ENCODE measurements at places on chromosomes 7 and 10.

DNA sequence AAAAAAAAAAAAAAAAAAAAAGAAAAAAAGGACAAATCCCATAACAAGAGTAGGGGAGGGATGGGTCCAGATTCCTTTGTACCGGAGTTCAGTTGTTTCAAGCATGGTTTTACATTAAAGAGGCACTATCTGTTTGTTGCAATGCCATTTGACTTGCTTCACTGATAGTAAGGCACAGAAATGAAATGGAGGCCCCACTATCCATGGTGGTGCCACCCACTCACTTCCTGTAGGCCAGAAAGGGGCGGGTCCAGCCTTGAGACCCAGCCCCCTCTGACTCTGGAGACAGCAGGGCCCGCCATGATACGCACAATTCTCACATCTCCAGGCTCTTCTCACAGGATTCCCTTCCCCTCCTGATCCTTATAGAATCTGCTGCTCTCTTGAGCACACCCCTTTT, 100.0 kb downstream of the CLEC2L start:
- peak; percentile 31 for DNase-seq

GRCh38 chr10:58275908-58276307, 6.9 kb downstream of the CISD1 start:
- DNase-seq, result peak; percentile 46

DNA sequence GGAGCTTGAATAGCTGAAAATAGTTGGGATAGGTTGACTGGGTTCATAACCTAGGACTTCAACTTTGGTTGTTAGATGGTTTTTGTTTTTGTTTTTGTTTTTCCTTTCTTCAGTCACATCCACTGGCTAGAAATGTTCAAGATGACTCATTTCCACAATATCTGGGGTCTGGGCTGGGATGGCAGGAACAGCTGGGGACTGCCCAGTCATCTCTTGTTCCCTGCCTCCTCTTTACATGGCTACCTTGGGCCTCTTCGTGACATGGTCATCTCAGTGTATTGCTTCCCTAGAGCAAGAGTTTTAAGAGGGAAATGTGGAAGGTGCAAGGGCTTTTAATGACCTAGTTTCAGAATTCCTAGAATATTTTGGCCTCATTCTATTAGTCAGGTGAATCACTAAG, 915.8 kb downstream of the XPNPEP1 start:
- DNase-seq, result no peak

GRCh38 chr7:46230990-46231305, 309.9 kb upstream of the IGFBP3 start:
- no peak for DNase-seq

- no peak for DNase-seq
These were observed 64.2 kb downstream of the NKX6-2 start for GRCh38 chr10:132721725-132722124.

DNA sequence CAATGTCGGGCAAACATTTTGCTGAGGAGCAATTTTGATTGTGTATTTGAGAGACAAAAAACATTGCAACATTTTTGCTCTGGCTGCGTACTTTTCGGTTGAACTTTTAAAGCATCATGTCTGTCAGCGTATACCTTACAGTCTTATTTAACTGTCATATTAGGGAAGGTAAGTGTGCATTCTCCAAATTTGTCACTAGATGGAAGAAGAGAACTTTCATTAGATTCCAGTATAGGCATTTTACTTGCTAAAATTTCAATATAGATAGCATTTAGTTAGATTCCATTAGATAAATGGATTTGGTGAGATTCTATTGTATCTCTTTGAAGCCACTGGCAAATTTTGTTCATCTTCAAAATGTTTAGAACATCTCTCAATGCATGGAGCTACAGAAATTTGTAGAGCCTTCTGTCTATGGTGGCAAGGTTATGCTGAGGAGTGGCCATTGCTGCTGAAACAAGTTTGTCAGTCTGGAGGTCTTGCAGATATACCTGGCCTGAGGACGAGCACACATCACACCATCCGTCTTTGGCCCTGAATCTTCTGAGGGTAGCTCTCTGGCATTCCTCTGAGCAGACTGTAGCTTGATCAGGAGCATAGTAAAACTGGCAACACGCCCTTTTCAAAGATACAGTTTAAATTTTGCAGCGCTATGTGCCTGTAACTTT, 437.5 kb upstream of the MBL2 start:
- peak; percentile 6 for DNase-seq

GRCh38 chr7:79454361-79454960, 994 bp upstream of the MAGI2 start:
- DNase-seq, result peak; percentile 53

DNA sequence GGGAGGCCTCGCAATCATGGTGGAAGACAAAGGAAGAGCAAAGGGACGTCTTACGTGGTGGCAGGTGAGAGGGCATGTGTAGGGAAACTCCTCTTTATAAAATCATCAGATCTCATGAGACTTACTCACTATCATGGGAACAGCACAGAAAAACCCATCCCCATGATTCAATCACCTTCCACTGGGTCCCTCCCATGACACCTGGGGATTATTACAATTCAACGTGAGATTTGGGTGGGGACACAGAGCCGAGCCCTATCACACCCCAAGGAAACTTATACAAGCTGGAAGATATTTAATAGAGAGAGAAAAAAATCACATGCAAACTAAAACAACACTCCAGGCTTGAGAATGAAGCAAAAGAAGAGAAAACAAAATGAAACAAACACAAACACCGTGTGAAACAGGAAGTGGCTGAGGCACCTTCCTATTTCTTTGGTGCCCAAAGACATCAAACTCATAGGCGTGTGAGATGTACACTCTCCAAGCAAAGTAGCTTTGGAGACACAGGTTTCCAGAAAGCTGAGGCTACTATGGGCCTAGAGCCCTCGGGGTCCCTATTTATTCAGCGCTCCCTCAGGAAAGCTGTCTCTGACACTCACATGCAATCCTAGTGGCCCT, 97.2 kb downstream of the PRKCQ start:
- DNase-seq, result no peak

GRCh38 chr10:83545901-83546391, 593.4 kb upstream of the GHITM start:
- peak; percentile 29 for DNase-seq

GRCh38 chr10:131777921-131778320, 122.9 kb upstream of the PPP2R2D start:
- no peak for DNase-seq

DNA sequence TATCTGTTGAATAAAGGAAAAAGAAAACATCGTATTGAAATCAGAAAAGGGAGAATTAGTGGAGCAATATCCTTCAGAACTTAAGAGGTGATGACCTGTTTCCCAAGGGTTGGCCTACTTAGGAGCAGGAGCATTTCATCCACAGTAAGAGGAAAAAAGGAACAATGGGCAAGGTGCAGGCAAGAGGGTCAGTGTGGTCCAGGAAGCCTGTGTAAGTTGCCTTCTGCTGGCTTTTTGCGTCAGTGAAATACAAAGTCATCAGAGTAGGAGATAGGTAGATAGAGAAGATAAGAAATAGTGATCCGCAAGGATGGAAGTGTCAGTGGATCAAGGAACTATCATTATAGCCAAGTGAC, 5.4 kb upstream of the ANKRD7 start:
- no peak for DNase-seq

- DNase-seq, result no peak
These were observed 156.0 kb downstream of the GLI3 start for GRCh38 chr7:42080841-42081586.

GRCh38 chr7:12866207-12866606, 178.8 kb downstream of the ARL4A start:
- peak; percentile 47 for DNase-seq

DNA sequence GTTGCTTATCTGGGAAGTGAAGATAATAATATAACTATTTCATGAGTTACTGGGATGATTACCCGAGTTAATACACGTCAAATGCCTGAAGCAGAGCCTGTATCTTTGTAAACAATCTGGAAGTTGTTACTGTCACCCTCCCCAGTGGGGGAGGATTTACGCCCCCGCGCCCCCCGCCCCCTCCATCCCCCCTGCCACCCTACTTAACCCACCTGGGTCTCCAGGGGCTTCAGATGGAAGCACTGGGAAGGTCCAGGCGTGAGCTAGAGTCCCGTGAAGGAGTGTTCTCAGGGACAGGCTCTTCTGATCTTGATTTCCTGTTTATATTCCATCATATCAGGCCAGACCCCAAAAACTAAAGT, 691 bp upstream of the PPA1 start:
- DNase-seq, result peak; percentile 62

DNA sequence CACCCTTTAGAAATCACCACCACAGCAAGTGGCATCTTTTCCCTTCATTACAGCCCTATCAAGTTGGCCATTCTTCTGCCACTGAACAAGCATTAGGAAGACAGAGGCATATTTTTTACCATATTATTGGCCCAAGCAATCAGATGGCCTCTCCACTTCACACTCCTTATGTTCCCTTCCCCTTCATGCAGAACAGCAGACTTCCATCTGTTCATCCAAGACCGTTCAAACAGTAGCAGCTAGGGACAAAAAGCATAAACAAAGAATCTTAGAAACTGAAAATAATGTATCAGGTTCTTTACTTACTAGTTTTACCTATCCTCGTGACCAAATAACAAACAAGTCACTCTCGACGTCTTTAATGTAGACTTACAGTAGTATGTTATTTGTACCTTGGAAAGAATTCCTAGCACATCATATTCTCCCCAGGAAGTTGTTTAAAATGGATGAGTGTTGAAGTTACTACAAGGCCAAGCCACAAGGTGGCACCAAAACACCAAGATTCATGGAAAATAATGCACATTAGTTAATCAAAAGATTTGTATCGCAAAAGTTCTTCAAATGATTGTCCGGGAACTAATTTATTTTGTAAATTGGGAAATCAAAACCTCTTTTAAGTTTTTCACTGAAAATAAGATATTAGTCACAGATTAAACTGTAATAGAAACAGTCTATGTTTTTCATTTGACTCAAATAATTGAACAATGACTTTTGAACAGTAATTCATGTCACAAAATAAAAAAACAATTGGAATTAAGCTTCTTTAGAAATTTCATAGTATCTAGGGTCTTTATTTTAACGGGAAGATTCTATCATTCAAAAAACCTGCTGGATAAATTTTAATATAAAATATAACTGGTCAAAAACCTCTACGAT, 112.1 kb downstream of the VPS41 start:
- peak; percentile 80 for DNase-seq

- peak; percentile 51 for DNase-seq
These were observed at the start of gene CPA1 for GRCh38 chr7:130379921-130380860. Gene CPA1 (plus strand): TSS chr7:130380494. CDS start chr7:130380521, 27 bp downstream.

DNA sequence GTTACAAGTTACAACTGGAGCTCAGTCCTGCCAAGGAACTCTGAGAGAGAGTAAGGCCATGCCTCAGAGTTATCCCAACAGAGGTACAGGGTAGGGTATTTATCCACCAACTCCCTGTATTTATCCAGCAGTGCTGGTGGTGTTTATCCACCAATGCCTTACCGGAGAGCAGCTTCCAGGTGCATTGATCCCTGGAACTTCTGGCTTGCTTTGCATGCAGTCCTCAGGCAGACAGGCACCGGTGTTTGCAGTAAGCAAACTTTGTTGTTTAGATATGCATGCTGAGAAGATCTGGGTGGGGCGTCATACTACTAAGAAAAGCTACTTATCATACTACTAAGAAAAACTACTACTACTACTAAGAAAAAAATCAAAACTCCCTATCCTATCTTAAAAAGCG, 92.4 kb downstream of the CYP26A1 start:
- no peak for DNase-seq

DNA sequence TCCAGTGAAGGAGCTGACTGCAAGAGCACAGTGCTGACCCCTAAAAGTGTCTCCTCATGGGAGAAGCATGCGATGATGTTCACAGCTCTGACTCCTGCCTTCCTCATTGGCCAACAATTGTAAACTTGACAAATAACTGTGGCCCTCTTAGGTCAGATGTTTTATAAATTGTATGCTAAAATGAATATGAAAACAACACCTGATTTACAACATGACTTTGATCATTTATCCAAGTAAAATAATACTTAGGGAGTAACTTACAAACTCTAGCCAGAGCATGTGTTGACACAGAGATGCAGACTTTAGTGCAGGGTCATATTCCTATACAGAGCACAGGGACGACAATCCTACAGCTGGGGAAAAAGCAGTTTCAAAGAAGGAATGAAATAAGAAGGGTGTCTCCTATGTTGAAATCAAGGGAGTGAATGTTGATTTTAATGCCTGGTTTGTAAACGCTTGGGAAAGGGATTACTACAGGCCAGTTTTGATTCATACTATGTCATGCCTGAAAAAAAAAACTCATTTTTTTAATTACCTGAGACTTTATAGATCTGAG, 391.4 kb upstream of the AKR1E2 start:
- no peak for DNase-seq

All from NCI-H82 (cell line).